ENCODE measurements at places on chromosomes 16 and 17.

DNA sequence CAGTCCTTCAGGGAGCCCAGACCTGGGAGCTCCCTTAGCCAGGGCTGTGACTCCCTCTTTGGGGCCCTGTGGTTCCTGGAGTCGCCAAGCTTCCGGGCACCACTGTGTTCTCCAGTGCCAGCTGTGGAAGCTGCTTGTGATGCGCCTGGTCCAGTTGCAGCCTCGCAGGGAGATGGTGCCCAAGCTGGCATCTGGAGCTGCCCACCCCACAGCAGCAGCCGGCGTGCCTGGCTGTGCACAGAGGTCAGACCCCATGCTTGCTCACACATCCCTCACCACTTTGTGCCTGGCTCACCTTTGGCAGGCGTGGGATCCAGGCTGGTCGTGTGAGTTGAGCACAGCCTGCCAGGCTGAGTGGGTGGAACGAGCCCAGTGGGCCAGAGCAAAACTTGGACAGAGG lies 18.2 kb downstream of the RHOT1 start:
- DNase-seq, result no peak

GRCh38 chr17:788551-788950 lies 6.4 kb downstream of the MRM3 start:
- DNase-seq, result no peak

- no peak for DNase-seq
Observed at GRCh38 chr17:77535435-77535834, 394.7 kb downstream of the SEC14L1 start.

- no peak for DNase-seq
Observed at GRCh38 chr17:51230306-51230705, 29.5 kb downstream of the MBTD1 start.
